Prostate gland (tissue), 2 donors: ENCODE measurements at places on chromosomes 2 and 18.

DNA sequence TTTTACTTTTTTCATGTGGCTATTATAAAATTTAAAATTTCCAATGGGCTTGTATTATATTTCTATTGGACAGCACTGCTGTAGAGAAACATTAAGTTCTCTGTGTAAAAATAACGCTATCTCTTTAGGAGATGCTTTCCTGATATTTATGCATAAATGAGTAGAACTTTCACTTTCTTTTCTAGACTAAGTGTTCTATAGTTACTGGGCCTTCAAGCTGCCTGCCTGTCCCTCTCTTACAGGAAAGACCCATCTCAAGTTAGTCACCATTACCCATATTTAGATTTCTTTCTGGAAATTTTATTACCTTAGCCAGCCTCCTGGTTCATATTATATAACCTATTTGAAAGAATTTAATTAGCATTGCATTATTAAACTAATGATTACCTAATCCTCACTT lies 4.8 kb downstream of the ITGA4 start:
- no peaks in the 10 kb centered on the region for H3K4me1 ChIP-seq
- DNase-seq: no peak
- no peak overlapping the region for H3K4me3 ChIP-seq
- no peak overlapping the region for H3K27ac ChIP-seq

GRCh38 chr2:102588213-102588939 lies 31.0 kb upstream of the SLC9A2 start:
- no peaks in the 10 kb centered on the region for H3K4me1 ChIP-seq
- no peak for DNase-seq
- no peak overlapping the region for H3K27ac ChIP-seq

GRCh38 chr2:22079583-22079982 lies 955.8 kb downstream of the TDRD15 start:
- no peaks in the 10 kb centered on the region for H3K36me3 ChIP-seq
- no peaks in the 10 kb centered on the region for H3K4me1 ChIP-seq
- no peak for DNase-seq
- no peaks in the 10 kb centered on the region for H3K27me3 ChIP-seq

GRCh38 chr18:6396276-6396675 lies 18.4 kb downstream of the L3MBTL4 start:
- no peak for DNase-seq
- H3K27ac ChIP-seq: no peak overlapping the region
- no peaks in the 10 kb centered on the region for H3K27me3 ChIP-seq
- no peak overlapping the region for H3K4me3 ChIP-seq
- no peaks in the 10 kb centered on the region for H3K4me1 ChIP-seq

DNA sequence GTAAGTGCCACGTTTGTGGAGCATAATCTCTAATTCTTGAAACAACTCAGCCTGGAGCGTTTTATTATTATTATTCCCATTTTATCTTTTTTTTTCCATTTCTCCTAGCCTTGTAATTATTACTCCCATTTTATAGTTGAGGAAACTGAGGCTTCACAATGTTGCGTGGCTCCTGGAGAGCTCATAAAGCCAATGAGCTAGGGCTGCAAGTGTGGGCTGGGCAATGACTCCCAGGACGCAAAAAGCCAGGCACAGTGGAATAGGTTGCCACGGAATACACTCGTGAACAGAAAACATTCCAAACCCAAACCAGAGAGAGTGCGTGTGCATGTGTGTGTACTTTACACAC lies 13.5 kb upstream of the KLF11 start:
- no peaks in the 10 kb centered on the region for H3K36me3 ChIP-seq
- H3K27ac ChIP-seq: no peak overlapping the region
- no peak for DNase-seq
- no peak overlapping the region for H3K4me3 ChIP-seq
- H3K4me1 ChIP-seq: no peaks in the 10 kb centered on the region
- H3K27me3 ChIP-seq: no peaks in the 10 kb centered on the region

DNA sequence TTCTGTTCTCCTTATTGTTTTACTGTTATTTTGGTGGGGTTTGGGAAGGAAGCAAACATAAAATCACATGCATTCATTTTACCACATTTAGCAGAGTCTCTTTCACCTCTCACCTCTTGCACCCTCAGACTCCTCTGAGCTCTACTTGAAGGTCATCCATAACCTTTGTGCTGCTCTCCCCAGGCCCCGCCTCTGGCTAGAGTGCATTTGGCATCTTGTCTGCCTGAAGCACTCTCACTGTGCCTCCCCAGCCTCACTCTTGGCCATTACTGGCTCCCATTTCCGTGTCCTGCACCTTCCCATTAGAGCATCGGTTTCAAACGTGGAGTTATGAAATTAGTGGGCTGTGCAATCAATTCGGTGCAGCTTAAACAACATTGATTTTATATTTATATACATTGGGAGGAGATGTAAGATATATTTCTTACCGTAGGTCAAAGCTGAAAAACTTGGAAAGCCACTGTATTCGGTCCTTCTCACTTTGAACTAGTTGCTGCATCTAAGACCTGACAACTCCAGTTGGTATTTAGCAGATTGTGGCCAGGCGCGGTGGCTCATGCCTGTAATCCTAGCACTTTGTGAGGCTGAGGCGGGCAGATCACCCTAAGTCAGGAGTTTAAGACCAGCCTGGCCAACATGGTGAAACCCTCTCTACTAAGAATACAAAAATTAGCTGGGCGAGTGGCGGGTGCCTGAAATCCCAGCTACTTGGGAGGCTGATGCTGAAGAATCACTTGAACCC lies 6.9 kb upstream of the ZFAND2B start:
- no peaks in the 10 kb centered on the region for H3K36me3 ChIP-seq
- no peaks in the 10 kb centered on the region for H3K27me3 ChIP-seq
- H3K4me1 ChIP-seq: no peaks in the 10 kb centered on the region
- H3K4me3 ChIP-seq: no peak overlapping the region

- DNase-seq: no peak
- no peaks in the 10 kb centered on the region for H3K36me3 ChIP-seq
- no peak overlapping the region for H3K27ac ChIP-seq
- H3K27me3 ChIP-seq: no peaks in the 10 kb centered on the region
These were observed 25.7 kb downstream of the UPP2 start for GRCh38 chr2:158127380-158127804.

DNA sequence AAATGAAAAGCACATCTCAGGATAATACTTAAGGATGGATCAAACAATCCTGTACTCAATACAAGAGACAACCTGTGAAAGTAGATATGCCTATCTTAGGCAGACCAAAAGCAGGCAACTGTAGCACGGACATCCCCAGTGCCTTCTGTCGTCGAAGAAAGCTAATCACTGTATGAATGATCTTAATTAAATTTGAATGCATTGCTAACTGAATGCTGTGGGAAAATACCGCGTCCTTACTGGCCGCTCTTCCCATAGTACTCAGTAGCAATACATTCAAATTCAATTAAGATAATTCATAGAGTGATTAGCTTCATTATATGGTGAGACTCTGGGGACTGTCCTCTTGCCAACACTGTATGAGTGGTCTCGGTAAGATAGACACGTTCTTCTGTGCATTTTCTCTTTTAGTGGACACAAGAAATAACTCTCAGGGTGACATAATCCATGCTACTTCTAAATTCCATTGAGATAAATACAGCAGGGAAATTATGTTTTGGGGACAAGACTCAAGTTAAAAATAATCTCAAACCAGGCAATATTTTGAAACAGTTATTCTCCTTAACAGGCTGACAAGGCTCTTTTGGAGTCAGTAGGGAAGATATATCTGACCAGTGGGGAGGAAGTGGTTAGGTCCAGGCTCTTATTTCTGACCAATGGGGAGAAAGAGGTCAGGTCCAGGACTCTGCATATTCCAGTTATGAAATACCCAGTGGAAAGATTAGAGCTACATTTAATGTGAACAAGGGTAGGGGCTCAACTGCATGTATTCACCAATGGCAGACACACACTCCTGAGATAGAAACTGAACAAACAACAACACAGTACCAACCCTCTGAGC lies 97.3 kb downstream of the DOCK10 start:
- no peak for DNase-seq
- no peaks in the 10 kb centered on the region for H3K27me3 ChIP-seq
- no peaks in the 10 kb centered on the region for H3K4me1 ChIP-seq
- H3K4me3 ChIP-seq: no peak overlapping the region
- H3K36me3 ChIP-seq: no peaks in the 10 kb centered on the region
- H3K27ac ChIP-seq: no peak overlapping the region

DNA sequence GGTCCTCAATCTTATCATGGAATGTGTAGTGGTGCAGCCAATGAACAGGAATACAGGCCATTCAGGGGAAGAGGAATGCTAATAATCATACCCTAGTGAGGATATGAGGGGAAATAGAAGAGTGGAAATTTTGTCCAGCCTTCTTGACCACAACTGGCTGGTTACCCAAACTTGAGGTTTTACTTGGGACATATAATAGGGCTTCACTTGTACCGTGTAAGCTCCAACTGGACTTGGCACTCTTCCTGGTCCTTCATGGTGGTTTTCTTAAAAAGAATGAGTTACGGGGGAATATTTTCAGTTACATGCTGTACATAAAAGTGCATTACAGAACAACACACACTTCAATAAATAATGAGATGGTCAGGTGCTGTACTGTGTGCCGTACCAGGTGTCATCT lies 234.9 kb upstream of the RASGRP3 start:
- H3K27ac ChIP-seq: no peak overlapping the region
- no peaks in the 10 kb centered on the region for H3K27me3 ChIP-seq
- H3K4me1 ChIP-seq: no peaks in the 10 kb centered on the region
- H3K4me3 ChIP-seq: no peak overlapping the region
- DNase-seq: no peak

GRCh38 chr2:219400562-219400961 lies 12.8 kb upstream of the DNPEP start:
- no peak for DNase-seq
- H3K4me3 ChIP-seq: no peak overlapping the region
- H3K27me3 ChIP-seq: no peaks in the 10 kb centered on the region

GRCh38 chr2:200288670-200289429 lies 17.6 kb upstream of the SPATS2L start:
- no peaks in the 10 kb centered on the region for H3K27me3 ChIP-seq
- no peaks in the 10 kb centered on the region for H3K4me1 ChIP-seq
- DNase-seq: peak; percentile 47

- no peak overlapping the region for H3K4me3 ChIP-seq
- no peaks in the 10 kb centered on the region for H3K27me3 ChIP-seq
- H3K36me3 ChIP-seq: no peaks in the 10 kb centered on the region
- no peak for DNase-seq
These were observed 136.9 kb upstream of the GATA6 start for GRCh38 chr18:22032392-22032961.

GRCh38 chr18:41858761-41859555 lies 96.1 kb upstream of the PIK3C3 start:
- H3K4me3 ChIP-seq: no peak overlapping the region
- no peaks in the 10 kb centered on the region for H3K4me1 ChIP-seq
- no peaks in the 10 kb centered on the region for H3K27me3 ChIP-seq
- DNase-seq: no peak
- no peak overlapping the region for H3K27ac ChIP-seq

DNA sequence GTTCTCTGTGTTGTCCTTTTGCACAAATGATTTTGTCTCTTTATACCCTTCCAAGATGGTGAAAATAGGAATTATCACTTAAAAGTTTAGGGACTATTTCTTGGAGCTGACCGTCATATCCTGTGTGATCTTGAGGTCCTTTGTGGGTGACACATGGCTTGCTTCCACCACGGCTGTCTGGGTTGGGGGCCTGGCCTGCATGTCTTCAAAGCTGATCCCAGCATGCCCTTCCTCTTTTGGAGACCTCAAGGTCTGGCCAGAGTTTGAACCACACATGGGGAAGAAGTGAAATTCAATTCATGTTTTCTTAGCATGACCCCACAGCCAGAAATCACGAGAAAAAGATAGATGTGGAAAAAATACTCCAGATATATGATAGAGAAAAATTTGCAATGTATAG lies 14.0 kb downstream of the SFTPB start:
- no peaks in the 10 kb centered on the region for H3K27me3 ChIP-seq
- H3K4me3 ChIP-seq: no peak overlapping the region
- H3K4me1 ChIP-seq: no peaks in the 10 kb centered on the region
- DNase-seq: no peak
- no peak overlapping the region for H3K27ac ChIP-seq

- no peak overlapping the region for H3K4me3 ChIP-seq
- H3K27me3 ChIP-seq: no peaks in the 10 kb centered on the region
- no peak for DNase-seq
- no peaks in the 10 kb centered on the region for H3K36me3 ChIP-seq
- H3K4me1 ChIP-seq: no peaks in the 10 kb centered on the region
These were observed 615.5 kb upstream of the SETBP1 start for GRCh38 chr18:44065206-44065605.

DNA sequence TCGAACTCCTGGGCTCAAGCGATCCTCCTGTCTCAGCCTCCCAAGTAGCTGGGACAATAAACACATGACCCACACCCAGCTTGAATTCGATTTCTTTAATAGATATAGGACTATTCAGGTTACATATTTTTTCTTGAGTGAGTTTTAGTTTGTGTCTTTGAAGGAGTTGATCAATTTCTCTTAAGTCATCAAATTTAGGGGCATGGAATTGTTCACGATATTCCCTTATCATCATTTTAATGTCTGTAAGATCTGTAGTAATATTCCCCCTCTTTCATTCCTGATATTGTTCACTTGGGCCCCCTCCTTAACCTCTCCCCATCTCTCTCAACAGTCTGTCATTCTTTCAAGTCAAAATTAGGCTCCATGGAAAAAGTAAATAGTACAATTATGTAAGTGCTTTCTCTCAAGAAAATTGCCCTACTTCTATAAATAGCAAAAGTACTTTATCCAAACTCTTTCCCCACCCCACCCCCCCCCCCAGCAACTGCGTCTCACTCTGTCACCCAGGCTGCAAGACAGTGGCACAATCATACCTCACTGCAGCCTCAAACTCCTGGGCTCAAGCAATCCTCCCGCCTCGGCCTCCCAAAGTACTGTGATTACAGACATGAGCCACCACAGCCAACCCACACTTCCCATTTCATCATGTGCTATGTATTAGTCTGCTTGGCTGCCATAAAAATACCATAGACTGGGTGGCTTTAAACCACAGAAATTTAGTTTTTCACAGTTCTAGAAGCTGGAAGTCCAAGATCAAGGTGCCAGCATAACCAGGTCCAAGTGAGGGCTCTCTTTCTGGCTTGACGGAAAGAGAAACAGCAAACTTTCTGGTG lies 20.1 kb downstream of the WDR33 start:
- no peaks in the 10 kb centered on the region for H3K36me3 ChIP-seq
- no peaks in the 10 kb centered on the region for H3K27me3 ChIP-seq
- no peak overlapping the region for H3K27ac ChIP-seq
- no peak for DNase-seq

GRCh38 chr2:178250429-178250828 lies 56.1 kb downstream of the OSBPL6 start:
- H3K36me3 ChIP-seq: no peaks in the 10 kb centered on the region
- DNase-seq: no peak
- no peaks in the 10 kb centered on the region for H3K27me3 ChIP-seq
- no peak overlapping the region for H3K27ac ChIP-seq
